ENCODE measurements at places on chromosomes 4 and X.

- DNase-seq = peak; percentile 53
These were observed 2.2 kb downstream of the NHS start for GRCh38 chrX:17377091-17377717.

- DNase-seq = no peak
These were observed 34.5 kb upstream of the PLA2G12A start for GRCh38 chr4:109764376-109764775.

DNA sequence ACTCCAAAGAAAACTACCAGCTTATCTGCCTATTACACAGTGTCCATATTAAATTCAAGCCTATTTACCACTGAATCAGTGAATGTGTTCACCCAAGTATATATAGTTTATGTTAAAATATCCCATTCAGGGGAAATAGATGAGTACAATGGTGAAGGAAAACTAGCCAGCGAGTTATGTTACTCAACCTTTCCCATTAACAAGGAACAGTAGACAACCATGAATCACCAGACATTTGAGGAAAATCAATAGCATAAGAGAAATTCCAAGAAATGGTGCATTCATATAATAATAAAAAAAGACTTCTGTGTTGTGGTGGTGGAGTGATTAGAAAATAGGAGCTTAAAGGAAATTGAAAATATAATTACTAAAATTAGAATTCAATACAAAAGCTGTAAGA lies 21.3 kb downstream of the IQCM start:
- peak; percentile 43 for DNase-seq

GRCh38 chr4:77232653-77233052 lies 75.6 kb downstream of the CCNG2 start:
- DNase-seq = peak; percentile 33

DNA sequence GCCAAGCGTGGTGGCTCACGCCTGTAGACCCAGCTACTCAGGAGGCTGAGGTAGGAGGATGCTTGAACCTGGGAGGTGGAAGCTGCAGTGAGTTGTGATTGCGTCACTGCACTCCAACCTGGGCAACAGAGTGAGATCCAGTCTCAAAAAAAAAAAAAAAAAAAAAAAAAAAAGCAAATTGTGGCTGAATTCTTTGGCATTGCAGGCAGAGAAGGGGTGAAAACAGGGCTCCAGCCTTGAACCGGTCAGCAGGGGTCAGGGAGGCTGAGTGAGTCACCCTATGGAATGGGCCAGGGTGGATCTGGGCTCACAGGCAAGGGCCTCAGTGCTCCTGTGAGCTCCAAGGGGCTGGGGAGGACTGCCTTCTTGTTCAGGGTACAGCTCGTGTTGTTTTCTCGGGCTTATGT lies 13.2 kb upstream of the FAM3A start:
- peak; percentile 66 for DNase-seq

- peak; percentile 65 for DNase-seq
These were observed 65.6 kb downstream of the ATXN3L start for GRCh38 chrX:13254076-13254785.

GRCh38 chr4:140012688-140013486 lies 141.1 kb downstream of the MAML3 start:
- peak; percentile 86 for DNase-seq

DNA sequence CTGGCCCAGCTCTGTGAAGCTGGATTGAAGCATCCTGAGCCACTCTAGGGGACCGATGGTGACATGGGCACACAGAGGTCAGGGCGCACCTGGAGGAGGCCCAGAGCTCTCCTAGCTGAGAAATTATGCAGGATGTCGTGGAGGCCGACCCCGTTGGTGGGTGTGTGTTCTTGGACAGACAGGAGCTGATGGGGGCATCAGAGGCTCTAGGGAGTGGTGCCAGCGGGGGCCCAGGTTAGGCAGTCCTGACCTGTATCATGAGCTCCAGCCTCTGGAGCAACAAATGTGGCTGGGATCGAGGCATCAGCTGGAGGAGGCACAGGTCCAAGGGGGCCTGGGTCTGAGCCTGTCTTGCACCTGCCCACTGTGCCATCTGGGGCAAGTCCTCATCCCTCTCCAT lies 124.6 kb upstream of the PSAPL1 start:
- DNase-seq = no peak

DNA sequence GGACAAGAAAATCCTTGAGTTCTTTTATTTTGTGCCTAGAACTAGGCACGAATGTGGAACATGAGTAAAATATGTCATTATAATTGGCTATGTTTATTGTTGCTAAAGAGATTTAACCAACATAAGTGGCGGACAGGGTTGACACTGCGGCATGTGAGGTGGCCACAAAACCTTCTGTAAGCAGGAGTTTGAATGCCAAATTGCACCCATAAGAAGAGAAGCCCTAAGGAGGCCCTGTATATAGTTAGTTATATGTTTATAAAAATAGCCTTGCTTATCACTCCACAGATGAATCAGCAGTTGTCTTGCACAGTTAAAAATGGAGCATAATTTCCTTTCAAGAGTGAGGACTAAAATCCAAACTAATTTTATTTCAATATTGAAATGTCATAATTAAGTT lies 336.1 kb downstream of the GBA3 start:
- DNase-seq = no peak

- no peak for DNase-seq
These were observed 11.2 kb downstream of the ABLIM2 start for GRCh38 chr4:8147231-8147970.

GRCh38 chrX:134929808-134930207 lies 61.0 kb upstream of the SMIM10 start:
- DNase-seq = no peak

DNA sequence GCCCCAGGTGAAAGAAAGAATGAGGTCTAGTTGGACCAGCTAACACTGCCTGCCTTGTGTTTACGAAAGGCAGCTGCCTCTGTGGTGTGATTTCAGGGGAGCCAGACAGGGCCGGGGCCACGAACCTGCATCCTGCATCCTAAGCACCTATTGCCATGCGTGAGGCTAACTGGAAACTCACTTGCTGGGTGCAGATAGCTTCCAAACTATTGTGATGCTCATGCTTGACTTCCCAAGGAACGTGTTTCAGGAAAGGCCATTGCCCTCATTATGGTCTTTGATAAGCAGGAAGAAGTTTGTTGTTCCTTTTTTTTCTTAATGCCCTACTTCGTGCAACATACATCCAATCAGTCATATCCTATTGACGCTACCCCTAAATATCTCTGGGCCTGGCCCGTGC lies 2.3 kb upstream of the IRF2 start:
- DNase-seq = no peak

- no peak for DNase-seq
These were observed 88.2 kb upstream of the TFDP3 start for GRCh38 chrX:133306316-133306715.

GRCh38 chrX:153582896-153583295 lies 16.0 kb downstream of the CCNQ start:
- DNase-seq = no peak

DNA sequence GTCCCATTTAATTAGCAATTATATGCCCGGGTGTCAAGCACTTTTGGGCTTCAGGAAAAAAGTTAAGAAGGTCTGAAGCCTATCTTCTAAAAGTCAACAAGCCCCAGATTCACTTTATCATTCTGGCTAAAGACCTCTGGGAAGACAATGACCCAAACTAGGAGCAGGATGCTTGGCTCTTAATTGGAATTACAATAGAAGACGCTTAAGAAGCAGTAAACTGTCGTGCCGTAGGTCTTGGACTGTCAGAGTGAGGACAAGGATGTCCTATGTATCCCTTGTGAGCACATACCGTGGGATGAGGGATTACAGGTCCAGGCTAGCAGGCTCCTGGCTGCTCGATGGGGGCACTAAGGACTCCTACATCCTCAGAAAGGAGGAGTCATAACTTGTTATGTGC lies 3.2 kb upstream of the ARHGAP36 start:
- DNase-seq = no peak

DNA sequence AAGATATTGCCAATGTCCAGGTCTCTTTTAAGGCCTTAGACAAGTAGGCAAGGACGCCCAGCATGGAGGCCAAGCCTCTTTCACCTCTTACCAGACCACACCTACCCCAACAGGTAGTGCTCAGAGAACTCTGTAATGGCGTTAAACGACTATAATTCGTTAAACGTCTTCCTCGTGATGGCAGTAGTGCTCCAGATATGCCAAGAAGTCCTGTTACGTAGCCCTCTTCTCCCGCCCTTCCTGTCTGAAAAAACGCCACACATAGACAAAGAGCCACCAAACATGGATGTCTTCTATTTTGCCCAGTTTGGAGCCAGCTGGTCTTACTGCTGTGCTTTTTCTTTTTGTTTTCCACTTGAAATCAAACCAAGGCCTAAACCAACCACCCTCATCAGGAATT lies 190.7 kb downstream of the OR13H1 start:
- peak; percentile 45 for DNase-seq

GRCh38 chr4:65737672-65738071 lies 67.4 kb upstream of the EPHA5 start:
- DNase-seq = no peak

DNA sequence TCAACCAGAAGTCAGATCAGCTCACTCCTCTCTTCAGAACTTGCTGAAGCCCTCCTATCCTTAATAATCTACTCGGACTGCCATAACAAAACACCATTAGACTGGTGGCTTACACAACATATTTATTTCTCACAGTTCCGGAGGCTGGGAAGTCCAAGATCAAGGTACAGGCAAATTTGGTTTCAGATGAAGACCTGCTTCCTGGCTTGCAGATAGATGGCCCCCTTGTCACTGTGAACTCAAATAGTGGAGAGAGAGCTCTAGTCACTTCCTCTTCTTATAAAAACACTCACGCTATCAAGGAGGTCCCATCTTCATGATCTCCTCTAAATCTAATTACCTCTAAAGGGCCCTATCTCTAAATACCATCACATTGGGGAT lies 125.1 kb downstream of the CAMK2D start:
- no peak for DNase-seq

GRCh38 chr4:38314663-38315062 lies 349.3 kb upstream of the KLF3 start:
- no peak for DNase-seq

- DNase-seq = no peak
These were observed 37.9 kb downstream of the MFAP3L start for GRCh38 chr4:169988252-169988651.

DNA sequence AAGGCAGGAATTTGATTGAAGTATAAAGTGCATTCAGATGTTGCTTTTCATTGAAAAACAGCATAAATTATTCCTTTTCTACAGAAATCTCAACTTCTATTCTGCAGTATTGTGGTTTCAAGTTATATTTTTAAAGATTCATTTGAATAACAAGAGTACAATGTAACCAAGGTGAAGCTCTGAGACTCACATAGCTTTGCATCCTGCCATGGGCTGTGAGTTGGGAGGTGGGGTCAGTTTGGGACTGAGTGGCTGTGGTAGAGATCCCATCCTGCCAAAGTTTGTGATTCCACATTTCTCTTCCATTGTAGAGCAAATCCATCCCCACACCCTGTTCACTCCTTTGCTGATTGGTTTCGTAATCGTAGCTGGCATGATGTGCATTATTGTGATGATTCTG lies 69.2 kb downstream of the KIT start:
- DNase-seq = no peak

- DNase-seq = no peak
These were observed 379.0 kb downstream of the INPP4B start for GRCh38 chr4:142467088-142467487.

DNA sequence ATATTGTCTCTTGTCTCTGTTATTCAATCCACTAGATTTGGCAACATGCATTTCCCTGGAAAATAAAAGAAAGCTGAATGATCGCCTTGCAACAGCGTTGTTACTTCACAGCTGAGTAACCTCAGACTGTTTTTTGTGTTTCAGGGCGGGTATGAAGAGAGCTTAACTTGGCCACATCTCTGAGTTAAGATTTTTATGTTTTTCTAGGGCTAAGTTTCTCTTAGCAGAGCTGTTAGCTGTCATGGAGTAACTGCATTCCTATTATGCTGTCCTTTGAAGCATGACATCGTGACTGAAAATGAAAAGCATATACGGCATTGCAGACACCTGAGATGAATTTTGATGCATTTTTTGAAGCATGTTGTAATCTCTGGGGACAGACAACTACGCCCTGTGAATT lies 1798.9 kb downstream of the PCDH7 start:
- peak; percentile 37 for DNase-seq

GRCh38 chr4:70715097-70715496 lies 6.7 kb upstream of the RUFY3 start:
- peak; percentile 79 for DNase-seq

- DNase-seq = no peak
These were observed 59.9 kb downstream of the CXCL13 start for GRCh38 chr4:77665381-77666069.

DNA sequence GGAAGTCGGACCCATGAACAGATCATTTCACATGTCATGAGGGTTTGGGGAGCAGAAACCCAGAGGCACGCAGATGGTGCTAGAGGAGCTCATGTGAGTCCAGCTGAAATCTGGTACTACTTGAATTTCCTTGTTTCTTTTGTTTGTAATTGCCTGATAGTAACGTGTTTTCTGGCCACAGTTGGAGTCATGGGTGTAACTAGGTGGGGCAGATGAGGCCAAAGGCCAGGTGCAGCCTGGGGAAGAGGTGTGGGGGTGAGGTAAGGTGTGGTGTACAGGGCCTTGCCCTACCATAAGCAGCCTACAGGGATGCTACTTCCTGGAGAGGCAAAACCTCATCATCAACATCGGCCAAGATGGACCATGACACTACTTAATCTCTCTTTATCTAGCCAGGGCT lies 271.4 kb downstream of the PTTG2 start:
- no peak for DNase-seq

- no peak for DNase-seq
These were observed 248.9 kb downstream of the SLC7A11 start for GRCh38 chr4:137993232-137993631.

- DNase-seq = no peak
These were observed 172.8 kb downstream of the SHROOM3 start for GRCh38 chr4:76607846-76608245.

DNA sequence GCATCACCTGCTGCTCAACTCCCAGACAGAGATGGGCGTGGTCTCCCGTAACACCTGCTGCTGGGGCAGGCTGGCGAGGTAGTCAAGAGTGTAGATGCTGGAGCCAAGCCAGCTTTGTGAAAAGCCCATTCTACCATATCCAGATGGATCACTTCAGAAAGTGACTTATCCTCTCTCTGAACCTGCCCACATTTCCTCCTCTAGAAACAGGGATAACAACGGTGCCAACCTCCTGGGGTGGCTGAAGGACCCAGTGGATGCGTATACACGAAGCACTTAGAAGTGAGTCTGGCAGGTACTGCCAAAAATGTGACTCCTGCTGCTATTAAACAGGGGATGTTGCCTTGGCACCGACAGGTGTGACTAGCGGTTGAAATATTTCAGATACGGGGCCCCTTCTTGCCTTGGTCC lies 95.8 kb downstream of the SORBS2 start:
- DNase-seq = no peak

DNA sequence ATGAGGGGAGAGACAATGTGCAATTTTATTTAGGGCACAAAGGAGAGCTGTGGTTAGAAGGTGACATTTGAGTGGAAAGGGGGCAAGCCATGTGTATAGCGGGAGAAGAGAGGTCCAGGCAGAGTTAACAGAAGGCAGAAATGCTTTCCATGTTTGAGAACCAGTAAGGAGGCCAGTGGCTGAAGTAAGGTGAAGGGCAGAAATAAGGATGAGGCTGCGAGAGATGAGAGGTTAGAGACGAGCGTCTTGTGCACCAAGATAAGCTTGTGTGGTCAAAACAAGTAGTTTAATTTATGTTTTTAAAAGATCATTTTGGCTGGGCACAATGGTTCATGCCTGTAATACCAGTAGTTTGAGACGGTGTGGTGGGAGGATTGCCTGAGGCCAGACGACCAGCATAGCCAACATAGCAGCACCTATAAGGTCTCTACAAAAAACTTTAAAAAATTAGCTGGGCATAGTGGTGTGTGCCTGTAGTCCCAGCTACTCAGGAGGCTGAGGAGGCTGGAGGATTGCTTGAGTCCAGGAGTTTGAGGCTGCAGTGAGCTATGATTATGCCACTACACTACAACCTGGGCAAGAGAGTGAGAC lies 8.5 kb downstream of the HTT start:
- no peak for DNase-seq

GRCh38 chr4:111698361-111698760 lies 446.9 kb upstream of the FAM241A start:
- DNase-seq = no peak
